Stimulated activated CD4-positive, alpha-beta T cell treated with anti-CD3 and anti-CD28 coated beads, Interleukin-1b, Interleukin-23, amount 100 ng/mL, for 24 hours (primary cell): ENCODE measurements at places on chromosomes 5 and 9.

DNA sequence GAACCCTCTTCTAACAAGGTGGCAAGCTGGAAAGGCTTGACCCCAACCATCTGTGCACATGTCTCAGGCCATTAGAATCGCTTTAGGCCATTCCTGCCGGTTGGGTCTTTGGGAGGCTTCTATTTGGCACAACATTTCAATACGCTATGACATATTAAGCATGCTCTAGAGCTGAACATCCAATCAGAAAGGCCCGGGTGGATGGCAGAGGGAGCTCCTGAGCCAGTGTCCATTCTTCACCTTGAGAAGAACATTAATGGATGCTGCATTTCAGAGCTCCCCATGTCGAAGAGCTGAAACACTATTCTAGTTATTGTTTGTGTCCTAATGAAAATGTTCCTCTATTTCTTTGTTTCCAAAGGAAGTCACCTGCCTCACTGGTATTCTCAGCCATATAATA is 12.8 kb downstream of the SPATA9 start:
- DNase-seq = no peak

- DNase-seq = no peak
Measured at GRCh38 chr5:3335301-3335700, 260.3 kb upstream of the IRX1 start.

DNA sequence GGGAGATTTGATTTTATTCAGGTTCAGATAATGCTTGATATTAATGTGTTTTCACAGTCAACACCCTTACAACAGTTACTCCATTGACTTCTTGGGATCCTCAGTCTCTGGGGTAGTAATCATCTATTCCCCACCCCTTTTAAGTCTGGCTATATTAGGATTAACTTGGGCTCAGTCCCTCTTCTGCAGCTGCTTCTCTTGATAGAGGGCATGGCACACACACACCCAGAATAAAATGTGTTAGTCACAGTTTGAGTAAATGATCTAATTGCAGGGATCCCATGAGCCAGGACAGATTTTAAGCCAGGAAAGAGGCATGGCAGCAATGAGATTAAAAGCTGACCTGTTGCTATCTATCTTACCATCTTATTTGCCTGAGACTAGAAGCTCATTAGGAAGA is 53.7 kb upstream of the VLDLR start:
- no peak for DNase-seq

- no peak for DNase-seq
Measured at GRCh38 chr9:1869843-1870242, 145.3 kb upstream of the SMARCA2 start.

- no peak for DNase-seq
Measured at GRCh38 chr5:73232266-73233041, 59.5 kb downstream of the TMEM174 start.

DNA sequence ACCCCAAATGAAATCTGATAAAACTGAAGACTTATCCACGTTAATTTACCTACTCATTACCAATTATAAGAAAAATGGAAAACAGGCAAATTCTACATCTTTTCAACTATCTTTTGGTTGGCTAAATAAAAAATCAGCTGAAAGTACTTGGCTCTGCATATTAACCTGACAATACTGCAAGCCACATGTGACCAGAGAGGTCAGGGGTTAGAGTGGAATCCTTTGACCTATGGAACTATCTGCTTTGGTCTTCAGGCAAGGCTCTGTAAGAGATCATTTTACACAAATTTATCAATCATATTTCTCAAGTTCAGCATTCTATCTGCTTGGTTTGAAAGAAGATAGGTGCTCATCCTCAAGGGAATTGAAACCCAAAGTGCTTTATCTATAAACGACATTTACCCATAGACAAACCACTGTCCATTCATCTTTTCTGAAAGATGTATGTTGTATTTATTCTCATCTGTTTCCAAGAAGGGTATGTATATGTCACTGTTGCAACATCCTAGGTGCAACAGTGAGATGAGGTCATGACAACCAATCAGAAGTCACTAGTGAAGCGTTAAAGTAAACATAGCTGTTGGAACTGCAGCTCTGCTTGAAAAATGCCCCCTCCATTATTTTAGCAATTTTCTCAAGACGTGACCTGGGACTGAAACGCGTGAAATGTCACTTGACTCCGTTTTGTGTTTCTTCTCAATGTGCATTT is 144.9 kb upstream of the POU5F2 start:
- no peak for DNase-seq

DNA sequence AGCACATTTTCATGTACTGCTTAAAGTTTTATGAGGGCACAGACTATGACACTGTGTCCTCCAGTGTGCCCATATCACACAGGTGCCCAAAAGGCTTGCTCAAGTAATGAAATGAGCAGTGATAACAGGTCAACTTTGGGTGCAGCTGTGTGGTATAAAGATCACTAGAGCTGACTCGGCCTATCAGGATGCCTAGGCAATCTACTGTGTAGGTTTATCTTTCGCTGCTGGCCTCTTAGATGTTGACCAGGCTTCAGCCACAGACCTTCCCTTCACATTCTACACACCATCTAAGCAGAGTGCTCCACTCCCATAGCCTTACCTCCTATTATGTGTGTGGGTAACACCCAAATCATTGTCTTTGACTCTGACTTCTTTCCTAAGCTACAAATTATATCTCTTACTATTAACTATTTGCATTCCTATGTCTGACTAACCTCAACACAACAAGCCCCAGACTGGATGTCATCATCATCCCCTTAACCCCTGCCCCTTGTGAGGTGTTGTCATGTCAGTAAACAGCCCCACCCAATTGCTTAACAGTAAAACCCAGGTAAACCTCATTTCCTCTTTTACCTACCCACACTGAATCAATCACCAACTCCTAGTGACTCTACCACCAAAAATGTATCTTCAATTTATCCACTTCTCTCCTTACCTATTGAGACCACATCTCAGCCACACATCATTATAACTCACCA is 2.5 kb downstream of the SREK1IP1 start:
- no peak for DNase-seq

- DNase-seq = no peak
Measured at GRCh38 chr5:174312270-174312617, 266.7 kb downstream of the NSG2 start.

- DNase-seq = no peak
Measured at GRCh38 chr5:1564824-1565736, 41.3 kb upstream of the LPCAT1 start.

DNA sequence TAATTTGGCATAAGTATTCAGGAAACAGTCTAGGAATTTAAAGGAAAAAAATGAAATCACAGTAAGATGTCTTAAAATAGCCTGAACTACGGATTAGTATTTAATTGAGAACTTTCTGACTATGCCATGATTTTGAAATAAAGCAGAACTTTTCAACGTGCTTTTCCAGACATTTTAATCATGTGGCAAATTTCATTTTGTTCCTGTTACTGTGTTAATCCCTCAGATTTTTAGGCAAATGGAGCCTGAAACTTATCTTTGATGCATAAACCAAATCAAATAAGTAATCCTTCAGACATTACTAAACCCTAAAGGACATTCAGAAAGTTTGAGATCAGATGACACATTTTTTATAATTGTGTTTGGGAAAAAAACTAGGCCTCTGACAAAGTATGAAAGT is 75.7 kb downstream of the FBN2 start:
- no peak for DNase-seq
